Activated CD8-positive, alpha-beta T cell treated with anti-CD3 and anti-CD28 coated beads, Interleukin-2, amount 10 ng/mL, durations not matched to agents 7 days and 5 days (primary cell): ENCODE measurements at places on chromosomes 4 and X. TPM values are rescaled to one million over a fixed set of nuclear protein-coding genes. Genes with fewer than 3 reads are reported as not detected.

The SLC7A11 gene
- total RNA-seq, result 1.4 TPM

The MED14 gene
- total RNA-seq, result 41.3 TPM

The SLC2A9 gene
- 1.7 TPM for total RNA-seq

The NAA11 gene
- total RNA-seq, result not detected

The PFKFB1 gene
- total RNA-seq, result 0.44 TPM

The TMSB15B gene
- total RNA-seq, result 9.6 TPM

The CXCL9 gene
- not detected for total RNA-seq

The SLC34A2 gene
- total RNA-seq, result not detected

The YIPF6 gene
- total RNA-seq, result 15.0 TPM

The PDE5A gene
- not detected for total RNA-seq

DNA sequence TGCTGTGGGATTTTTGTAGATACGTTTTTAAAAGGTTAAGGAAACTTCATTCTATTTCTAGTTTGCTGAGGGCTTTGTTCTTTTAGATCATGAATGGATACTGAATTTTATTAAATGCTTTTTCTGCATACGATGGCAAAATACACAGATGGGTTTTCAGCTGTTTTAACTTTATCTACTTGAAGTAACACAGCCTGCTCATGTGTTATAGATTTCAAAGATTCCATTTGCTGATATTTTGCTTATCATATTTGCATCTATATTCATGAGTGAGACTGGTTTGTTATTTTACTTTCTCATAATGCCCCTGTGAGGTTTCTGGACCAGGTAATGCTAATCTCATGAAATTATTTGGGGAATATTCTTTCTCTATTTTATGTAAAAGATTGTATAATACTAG, 34.5 kb upstream of the HERC5 start:
- DNase-seq, result no peak

DNA sequence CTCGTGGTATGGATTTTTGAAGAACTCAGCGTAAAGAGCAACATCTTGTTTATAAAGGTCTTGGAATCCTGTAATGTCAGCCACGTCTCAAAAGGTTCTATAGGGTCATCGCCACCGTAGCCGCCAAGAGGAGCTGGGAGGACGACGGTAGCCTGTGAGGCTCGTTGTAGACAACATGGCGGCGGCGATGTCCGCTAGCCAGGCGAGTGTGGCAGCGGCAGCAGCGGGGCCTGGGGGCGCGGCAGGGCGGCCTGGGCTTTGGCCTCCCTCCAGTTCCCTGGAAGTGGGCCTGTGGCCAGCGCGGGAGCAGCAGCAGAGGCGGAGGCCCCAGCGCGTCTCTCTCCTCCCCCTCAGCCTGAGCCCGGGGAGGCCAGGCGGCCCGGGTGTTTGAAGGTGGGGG, 143.5 kb upstream of the PBDC1 start:
- DNase-seq, result no peak

DNA sequence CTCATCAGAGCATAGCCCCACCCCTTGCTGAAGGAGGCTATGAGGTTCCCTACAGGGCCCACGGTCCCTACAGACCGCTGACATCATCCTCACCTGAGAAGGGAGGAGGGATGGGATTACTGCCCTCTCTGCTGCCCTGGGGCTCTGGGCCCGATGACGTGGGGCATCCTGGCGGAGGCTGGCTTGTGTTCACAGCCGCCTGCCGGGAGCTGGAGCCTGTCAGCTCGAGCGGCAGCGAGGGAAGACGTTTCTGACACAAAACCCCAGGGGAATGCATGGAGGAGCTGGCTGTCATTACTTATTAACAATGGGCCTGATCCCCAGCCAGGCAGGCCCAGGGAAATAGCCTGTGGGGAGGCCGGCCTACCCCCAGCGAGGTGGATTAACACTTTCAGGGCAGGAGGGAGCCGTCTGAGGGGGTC, 106.6 kb upstream of the ATP6AP2 start:
- no peak for DNase-seq

GRCh38 chr4:3044870-3045819, 29.2 kb downstream of the HTT-AS start:
- DNase-seq, result peak; percentile 93

DNA sequence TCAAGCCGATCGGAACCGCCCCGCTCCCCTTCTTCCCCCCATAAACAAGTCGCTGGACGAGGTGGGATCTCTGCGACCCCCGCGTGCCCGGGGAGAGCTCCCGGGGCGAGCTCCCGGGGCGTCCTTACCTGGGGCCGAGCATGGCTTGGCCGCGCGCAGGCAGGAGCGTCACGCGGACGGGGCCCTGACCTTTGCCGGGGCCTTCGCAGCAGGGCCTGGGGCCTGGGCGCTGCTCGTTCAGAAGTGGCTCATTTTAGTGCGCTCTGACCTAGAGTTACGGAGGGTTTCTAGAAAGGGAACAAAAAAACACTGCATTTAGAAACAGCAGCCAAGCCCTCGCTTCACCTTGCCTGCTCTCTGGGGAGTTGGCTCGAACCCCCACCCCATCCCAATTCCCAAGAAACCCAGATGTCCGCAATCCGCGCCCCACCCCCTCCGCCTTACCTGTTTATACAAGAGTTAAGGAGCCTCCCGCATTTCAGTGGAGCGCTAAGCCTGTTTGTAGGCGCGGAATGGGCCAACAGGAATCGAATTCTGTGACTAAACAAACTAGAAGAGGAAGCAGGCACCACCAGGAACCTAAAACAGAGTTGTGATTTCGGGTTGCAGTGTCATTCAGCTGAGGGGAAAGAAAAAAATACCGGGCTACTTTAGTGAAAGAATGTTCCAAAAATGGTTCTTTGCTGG, 814 bp upstream of the RBM47 start:
- DNase-seq, result no peak

- DNase-seq, result no peak
These were observed 991.4 kb upstream of the PABPC4L start for GRCh38 chr4:135192751-135193535.

DNA sequence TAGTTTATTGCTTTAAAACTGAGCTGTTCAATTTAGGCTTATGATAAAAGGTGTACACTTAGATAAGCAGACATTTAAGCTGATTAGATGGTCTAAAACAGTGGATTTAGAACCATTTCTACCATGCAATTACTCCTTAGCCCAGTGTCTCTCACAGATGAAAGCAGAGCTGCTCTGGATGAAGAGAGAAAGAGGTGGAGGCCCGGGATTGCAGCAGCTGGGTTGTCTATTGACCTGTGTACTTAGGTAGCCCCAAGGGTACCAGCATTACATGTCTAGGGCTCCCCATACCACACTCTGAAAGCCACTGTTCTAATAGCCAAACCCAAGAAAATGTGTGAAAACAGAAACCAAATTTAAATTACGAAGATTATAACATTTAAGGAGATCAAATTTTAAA, 86.0 kb upstream of the GIMD1 start:
- no peak for DNase-seq

- DNase-seq, result no peak
These were observed 301.1 kb downstream of the ARHGAP24 start for GRCh38 chr4:85776096-85776495.

GRCh38 chr4:64911846-64912245, 502.6 kb upstream of the TECRL start:
- DNase-seq, result no peak

GRCh38 chr4:6228158-6229067, 28.1 kb upstream of the JAKMIP1 start:
- DNase-seq, result no peak

DNA sequence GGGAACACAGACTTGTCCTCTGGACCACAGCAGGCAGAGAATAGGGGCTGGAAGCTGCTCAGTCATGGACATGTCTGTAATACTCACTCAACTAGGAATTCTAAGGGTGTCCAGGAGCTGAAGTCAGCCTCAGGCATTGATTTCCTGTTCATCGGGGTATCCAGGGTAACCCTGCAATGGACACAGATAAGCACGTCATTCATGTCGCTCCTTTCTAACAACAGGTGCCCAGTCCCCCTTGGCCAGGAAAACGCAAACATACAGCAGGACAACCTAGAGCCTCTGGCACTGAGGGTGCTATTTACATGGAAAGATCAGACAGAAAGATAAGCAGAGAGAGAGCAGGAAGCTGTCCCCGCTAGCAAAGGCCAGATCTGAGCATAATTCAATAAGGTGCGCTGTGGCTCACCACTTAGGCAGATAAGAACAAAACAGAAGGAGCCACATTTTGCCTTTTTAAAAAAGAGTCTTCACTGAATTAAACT, 21.3 kb downstream of the QDPR start:
- no peak for DNase-seq

- DNase-seq, result no peak
These were observed 2253.2 kb upstream of the TENM3 start for GRCh38 chr4:179989975-179990374.

DNA sequence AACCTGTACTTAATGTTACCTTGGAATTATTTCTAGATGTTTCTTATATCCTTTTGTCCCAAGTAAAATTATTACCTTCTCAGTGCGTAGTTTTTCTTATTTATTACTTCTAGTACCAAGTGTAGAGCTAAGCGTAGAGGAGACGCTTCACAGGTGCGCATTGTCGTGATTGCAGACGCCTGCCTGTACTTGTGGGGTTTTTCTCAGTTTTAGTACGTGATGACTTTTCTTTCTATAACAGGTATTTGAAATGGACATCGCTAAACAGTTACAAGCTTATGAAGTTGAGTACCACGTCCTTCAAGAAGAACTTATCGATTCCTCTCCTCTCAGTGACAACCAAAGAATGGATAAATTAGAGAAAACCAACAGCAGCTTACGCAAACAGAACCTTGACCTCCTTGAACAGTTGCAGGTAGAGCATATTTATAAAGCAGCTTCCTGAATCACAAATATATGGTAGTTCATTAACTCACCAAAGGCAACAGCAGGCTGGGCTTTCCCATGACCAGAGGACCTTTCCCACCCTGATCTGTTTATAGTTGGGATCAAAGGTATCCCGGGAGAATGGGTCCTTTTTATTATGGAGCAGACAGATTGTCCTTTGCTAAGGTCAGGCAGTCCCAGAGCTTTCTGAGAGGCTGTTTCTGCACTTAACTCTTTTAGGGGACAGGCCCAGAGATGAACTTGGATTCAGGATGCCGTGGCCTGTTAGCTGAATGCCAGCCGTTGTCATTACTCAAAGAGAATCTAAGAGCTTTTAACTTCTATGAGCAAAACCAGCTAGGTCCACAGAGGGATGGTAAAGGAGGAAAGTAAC, 172.9 kb downstream of the PTTG2 start:
- DNase-seq, result no peak

GRCh38 chr4:144403893-144404292, 242.1 kb upstream of the HHIP start:
- no peak for DNase-seq

DNA sequence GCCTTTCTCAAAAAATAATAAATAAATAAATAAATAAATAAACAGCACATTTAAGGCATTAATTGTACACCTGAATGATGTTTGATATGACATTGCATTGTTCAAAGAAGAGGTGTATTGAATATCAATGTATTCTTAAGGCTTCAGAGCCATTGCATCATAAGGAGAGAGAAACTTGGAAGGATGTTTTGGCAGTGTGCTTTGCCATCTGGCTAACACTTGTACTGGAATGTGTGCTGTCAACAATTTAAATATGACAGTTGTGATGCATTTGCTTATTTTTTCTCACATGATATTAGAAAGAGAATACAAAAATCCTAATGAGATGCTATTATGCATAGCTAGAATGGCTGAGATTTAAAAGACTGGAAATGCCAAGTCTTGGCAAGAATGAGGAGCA, 67.8 kb downstream of the FAM133A start:
- DNase-seq, result no peak

DNA sequence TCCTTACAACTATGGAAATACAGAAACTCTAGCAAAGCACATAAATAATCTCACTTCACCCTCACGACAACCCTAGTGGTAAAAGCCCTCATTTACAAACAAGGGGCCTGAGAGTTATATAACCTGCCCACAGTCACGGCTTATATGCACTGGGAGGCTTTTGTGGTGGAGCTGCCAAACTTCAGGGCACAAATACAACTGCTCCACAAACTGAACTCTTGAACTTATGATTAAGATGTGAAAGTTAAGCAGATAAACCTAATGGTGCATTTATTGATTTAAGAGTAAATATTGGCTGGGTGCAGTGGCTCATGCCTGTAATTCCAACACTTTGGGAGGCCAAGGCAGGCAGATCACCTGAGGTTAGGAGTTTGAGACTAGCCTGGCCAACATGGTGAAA, 19.0 kb downstream of the SLC2A9 start:
- peak; percentile 29 for DNase-seq

- no peak for DNase-seq
These were observed 106.3 kb downstream of the RPA4 start for GRCh38 chrX:96989830-96990571.

GRCh38 chr4:177182166-177182565, 127.5 kb upstream of the NEIL3 start:
- no peak for DNase-seq

GRCh38 chr4:183797011-183797444, 108.1 kb upstream of the STOX2 start:
- DNase-seq, result no peak
